Pulmonary artery endothelial cell (primary cell): ENCODE measurements at places on chromosomes 4 and X.

DNA sequence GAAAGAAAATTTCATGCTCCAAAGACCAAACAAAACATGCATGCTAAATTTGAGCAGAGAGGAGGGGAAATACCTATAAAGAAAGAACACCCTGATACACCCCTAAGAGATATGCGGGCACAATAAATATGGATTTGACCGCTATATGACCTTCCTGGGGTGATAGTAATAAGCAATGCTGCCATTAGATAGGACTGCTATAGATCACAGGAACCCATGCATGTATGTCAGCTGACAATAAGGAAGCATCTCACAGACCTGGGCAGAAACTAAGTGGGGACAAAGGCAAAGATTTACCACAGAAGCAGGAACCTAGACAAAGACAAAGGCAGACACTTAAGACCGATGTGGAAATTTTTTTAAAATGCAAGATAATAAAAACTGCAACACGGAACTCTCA, 21.3 kb downstream of the ZNF721 start:
- no peak for DNase-seq

DNA sequence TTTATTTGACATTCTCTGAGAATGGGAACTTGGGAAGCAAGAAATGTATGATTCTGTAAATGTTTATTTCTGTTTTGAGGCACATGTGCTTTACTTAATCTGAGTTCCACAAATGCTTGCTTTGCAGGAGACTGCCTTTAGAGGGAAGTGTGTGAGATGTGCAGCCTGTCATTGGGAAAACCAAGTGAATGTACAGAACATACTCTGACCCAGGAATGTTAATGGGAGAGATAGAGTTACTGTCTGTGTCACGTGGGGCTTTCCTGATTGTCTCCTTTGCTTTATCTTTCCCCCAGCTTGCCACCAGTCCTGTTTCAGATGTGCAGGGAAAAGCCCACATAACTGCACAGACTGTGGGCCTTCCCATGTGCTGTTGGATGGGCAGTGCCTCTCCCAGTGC, 218.6 kb upstream of the ANXA3 start:
- no peak for DNase-seq

GRCh38 chr4:121789960-121790829, 10.9 kb upstream of the EXOSC9 start:
- peak; percentile 57 for DNase-seq

DNA sequence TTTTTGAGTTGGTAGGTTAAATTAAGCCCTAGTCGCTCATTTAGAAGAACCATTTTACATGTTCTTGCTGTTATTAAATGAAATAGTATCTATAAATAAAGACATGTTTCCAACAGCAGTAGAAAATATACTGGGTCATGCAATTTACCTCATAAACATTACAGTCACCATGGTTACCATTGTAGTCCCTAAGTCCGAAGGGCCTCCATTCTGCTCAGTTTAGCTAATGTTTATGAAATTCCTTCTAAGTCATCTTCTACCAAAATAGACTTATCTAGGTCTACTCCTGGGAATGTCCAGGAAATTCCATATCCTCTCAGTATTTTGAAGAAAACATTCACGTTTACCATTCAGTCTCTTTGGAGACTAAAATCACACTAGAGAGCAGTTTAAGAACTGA, 292.5 kb upstream of the DCAF8L1 start:
- DNase-seq = no peak

DNA sequence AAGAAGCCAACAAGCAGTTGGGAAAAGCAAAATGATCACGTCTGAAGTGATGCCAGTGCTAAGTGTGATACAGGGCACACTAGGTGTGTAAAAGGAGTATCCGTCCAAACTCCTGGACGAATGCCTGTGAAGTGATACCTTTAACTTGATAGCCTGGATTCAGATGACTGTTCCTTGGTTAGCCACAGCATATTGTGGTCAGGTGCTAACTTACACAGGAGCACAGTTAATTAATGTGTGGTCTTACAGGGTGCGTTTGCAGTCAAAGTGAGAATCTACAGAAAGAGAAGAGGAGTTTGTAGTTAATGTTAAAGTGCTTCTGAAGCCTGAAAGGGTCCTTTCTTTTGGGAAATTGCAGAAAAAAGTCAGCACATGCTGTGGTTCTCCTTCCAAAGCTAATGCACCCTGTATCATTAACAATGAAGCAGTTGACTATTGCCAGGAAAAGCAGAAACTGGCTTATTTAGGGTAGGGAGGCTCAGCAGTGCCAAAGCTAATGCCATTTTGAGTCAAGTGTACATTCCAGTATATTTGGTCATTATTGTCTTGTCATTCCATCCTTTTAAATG, 61.1 kb downstream of the DCLK2 start:
- no peak for DNase-seq

- DNase-seq = no peak
These were observed 13.6 kb upstream of the NAT8L start for GRCh38 chr4:2045518-2045951.

GRCh38 chrX:135931644-135932487, 38.4 kb downstream of the SAGE1 start:
- DNase-seq = no peak

- no peak for DNase-seq
These were observed 239.5 kb upstream of the TET2 start for GRCh38 chr4:104907074-104907649.

DNA sequence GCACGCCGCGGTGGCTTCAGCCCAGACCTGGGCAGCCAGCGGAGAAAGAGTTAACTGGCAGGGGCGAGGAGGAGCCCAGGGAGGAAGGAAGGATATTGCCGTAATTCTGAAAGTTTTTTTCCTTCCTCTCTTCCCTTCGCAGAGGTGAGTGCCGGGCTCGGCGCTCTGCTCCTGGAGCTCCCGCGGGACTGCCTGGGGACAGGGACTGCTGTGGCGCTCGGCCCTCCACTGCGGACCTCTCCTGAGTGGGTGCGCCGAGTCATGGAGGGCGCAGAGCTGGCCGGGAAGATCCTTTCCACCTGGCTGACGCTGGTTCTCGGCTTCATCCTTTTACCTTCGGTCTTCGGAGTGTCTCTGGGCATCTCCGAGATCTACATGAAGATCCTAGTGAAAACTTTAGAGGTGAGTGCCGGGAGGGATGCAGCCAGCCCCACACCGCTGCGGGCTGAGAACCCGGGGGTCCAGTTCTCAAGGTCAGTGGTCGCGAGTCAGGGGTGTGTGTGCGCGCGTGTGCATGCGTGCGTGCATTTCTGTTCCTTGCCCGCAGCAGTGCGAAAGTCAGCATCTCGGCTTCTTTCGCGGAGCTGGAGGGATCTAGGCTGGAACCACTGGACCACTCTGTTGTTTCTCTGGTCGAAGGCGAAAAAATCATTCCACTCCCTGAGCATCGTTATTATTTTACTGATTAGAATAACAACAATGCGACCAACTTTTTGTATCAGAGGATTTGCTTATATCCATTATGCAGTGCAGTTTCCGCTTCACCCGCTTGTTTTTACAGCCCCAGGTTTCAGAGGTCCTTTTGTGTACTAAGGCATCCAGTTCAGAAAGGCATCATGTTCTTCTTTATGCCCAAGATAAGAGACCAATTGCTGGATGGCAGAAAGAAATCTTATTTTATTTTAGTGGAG, 709 bp downstream of the GPAT3 start:
- DNase-seq = no peak

DNA sequence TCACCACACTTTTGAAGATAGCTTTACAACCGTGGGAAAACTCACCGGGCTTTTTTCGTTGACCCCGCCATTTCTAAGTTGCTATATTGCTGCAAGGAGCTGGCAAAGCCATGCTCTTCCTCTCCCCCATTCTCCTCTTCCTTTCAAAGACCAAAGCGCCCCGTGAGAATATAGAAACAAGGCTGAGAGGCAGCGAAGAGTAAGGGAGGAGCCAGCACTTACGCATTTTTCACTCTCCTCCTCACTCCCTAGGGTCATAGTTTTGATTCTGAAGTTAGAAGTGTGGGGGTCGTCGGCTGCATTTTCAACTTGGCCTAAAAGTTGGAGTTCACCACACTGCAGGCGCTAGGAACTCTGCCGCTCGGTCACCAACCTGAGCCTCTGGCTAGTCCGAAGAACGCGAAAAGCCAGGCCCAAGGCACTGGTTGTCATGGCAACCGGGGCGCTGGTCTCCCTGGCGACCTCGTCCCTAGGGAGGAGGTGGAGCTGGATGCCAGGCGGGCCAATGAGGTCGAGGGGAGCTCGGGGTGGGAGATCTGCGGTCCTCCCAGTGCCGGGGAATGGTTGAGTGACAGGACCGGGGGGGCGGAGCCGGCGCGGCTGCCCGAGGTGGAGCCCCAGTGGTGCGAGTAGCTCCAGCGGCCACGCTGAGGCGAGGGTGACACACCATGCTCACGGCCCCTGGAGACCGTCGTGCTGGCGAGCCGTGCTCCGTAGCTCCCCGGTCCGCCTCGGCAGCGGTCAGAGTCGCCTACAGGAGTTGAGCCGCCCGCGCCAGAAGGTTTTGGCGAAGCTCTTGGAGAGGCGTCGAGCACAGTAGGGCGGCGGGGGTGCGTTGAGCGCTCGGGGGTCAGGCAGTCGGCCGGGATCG, at the start of gene PTPN13:
Gene PTPN13 (plus strand): TSS at position 628 of the 871 bp plus-strand sequence. CDS start 40,942 bp downstream, outside the sequence.
- DNase-seq = peak; percentile 89

DNA sequence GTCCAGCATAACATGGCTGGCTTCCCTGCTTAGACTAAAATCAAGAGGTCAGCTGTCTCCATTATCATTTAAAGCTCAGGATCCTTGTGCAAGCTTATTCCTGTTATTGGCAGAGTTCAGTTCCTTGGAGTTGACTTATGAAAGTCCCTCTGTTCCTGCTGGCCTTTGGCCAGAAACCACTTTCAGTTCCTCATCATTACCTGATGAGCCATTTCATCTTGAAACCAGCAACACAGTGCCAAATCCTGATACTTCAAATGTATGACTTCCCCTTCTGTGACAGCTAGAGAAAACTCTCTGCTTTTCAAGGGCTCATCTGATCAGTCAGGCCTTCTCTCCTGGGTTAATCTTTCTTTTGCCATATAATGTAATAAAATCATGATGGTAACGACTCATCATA, 110.6 kb upstream of the FSTL5 start:
- no peak for DNase-seq

DNA sequence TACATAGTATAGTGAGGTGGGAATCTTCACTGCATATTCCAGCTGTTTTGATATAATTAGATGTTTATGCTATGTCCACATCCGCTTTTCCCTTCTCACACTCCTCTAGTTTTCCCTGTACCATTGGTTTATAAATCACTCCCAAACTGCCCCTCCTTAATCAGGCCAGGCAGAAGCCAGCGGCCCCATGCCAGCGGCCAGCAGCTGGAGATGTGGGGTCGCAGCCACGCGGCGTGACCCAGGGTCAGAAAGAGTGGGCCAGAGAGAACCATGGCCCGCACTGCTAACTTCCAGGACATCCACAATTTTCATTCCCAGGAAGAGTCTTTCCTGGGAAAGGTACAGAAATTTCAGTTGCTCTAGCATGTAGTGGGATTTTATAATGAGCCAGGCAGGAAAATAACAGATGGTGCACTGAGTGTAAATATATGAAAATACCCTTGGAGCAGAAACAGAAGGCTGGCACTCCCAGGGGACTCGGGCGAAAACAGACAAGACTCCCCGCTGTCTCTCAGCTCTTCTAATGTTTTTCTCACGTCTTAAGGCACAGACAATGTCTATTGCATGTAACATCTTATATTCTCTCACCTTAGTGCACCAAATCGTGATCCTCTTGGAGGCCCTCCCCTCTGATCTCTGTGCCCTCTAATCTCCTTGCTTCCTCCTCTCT, 145.9 kb upstream of the ZFP42 start:
- no peak for DNase-seq

DNA sequence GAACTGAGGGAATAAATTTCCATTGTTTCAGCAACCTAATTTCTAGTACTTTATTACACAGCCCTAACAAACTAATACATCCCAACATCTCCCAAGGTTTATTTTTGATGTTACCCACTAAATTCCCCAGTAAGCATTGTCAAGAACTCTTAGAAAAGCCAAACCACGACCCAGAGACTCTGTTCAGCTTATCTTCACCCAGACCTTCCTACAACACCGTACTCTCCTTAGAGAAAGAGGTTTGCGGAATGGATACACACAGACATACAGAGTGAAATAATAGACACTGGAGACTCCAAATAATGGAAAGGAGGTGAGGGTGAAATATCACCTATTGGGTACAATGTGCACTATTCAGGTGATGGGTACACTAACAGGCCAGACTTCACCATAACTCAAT, 75.6 kb downstream of the LRBA start:
- DNase-seq = no peak

DNA sequence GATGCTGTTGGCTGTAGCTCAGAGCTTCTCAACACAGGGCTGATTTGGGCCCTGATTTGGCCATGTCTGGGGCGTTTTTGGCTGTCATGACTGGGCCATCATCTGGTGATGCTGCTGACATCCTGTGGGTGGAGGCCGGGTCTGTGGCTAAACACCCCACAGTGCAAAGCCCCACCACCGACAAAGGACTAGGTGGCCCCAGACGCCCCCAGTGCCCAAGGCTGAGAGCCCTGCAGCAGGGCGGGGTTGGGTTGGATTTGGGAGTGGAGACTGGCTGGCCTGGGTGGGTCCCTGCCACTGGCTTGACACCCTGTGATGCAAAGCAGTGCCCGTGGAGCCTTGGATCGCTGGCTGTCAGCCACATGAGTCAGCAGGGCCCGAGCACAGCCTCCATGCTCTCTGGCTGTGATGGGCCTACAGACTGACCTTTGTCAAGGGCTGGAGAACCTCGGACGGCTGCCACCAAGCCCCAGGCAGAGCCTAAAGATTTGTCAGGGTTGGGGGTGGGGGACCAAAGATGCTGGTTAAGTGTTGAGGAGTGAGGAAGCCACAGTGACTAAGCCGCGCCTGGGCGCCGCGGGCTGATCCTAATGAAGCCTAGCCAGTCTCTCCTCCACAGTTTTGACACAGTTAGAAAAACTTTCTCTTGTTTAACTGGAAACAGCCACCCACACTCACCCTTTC, 28.3 kb downstream of the CYTL1 start:
- no peak for DNase-seq

DNA sequence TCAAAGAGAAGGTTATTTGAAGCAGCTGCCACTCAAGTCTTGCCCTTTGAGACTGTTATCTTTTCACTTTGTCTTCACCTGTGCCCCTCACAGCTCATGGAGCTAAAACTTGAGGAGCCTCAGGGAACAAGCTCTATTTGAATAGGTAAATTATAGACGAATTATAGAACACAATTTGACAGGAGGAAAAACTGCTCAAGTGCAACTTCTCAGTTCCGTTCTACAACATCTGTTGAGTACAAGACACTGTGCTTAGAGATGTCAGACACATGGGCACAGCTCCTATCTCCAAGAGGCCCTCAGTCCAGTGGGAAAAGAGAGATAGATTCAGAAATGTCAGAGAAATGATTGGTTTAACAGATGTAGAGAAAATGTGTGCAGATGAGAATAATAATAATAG, 5.1 kb downstream of the PPP1R2C start:
- DNase-seq = no peak

DNA sequence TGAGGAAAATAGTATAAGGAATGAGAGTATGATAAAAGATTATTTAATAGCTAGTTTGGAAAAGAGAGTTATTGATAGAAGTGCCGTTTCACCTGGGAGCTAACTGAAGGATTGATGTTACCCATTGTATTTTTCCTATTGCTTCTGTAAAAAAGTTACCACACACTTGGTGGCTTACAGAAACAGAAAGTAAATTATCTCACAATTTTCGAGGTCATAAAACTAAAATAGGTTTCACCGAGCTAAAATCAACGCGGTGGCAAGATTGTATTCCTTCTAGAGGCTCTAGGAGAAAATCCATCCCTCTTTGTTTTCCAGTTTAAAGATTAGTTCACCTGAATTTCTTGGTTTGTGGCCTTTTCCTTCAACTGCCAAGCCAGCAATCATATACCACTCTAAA, 11.1 kb upstream of the TRAM1L1 start:
- DNase-seq = no peak
